ENCODE measurements at places on chromosomes 6 and 20.

- DNase-seq, result no peak
These were observed 427.7 kb upstream of the NOX3 start for GRCh38 chr6:155883334-155883731.

- DNase-seq, result no peak
These were observed 46.3 kb downstream of the NRN1 start for GRCh38 chr6:5960456-5960855.

DNA sequence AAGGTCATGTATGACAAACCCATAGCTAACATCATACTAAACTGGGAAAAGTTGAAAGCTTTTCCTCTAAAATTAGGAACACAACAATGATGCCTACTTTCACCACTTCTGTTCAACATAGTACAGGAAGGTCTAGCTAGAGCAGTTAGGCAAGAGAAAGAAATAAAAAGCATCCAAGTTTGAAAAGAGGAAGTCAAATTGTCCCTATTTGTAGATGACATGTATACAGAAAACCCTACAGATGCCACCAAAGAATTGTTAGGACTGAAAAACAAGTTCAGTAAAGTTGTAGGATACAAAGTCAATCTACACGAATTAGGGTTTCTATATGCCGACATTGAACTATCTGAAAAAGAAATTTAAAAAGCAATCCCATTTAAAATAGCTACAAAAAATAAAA lies 89.4 kb upstream of the GLP1R start:
- DNase-seq, result no peak

DNA sequence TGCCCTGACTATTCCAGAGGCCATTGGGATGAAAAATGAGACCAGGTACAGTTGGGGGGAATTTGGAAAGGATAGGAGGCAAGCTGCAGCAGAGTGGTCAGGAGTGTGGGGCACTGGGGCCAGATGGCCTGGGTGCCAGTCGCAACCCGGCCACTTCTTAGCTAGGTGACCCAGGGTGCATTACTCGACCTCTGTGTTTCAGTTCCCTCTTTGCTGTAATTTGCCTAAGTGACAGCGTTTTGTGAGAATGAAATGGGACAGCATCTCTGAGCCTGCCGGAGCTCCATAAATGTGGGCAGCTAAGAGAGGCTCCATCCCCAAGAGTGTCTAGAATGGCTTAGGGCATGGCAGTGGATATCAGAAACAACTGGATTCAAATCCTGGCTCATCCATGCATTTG lies 13.9 kb downstream of the LRFN2 start:
- DNase-seq, result no peak

- no peak for DNase-seq
These were observed 13.1 kb upstream of the CCND3 start for GRCh38 chr6:41954668-41955067.
